ENCODE measurements at places on chromosomes 1 and 21.

GRCh38 chr1:100164216-100164615 is 13.8 kb downstream of the LRRC39 start:
- DNase-seq = no peak

- DNase-seq = no peak
Measured at GRCh38 chr1:40423264-40423642, 27.0 kb upstream of the ZFP69B start.

GRCh38 chr1:213987422-213987926 is 299 bp upstream of the PROX1 start:
- no peak for DNase-seq

GRCh38 chr1:196873385-196873784 is 14.5 kb upstream of the CFHR4 start:
- DNase-seq = no peak

- no peak for DNase-seq
Measured at GRCh38 chr1:244114892-244115291, 63.8 kb downstream of the ZBTB18 start.

DNA sequence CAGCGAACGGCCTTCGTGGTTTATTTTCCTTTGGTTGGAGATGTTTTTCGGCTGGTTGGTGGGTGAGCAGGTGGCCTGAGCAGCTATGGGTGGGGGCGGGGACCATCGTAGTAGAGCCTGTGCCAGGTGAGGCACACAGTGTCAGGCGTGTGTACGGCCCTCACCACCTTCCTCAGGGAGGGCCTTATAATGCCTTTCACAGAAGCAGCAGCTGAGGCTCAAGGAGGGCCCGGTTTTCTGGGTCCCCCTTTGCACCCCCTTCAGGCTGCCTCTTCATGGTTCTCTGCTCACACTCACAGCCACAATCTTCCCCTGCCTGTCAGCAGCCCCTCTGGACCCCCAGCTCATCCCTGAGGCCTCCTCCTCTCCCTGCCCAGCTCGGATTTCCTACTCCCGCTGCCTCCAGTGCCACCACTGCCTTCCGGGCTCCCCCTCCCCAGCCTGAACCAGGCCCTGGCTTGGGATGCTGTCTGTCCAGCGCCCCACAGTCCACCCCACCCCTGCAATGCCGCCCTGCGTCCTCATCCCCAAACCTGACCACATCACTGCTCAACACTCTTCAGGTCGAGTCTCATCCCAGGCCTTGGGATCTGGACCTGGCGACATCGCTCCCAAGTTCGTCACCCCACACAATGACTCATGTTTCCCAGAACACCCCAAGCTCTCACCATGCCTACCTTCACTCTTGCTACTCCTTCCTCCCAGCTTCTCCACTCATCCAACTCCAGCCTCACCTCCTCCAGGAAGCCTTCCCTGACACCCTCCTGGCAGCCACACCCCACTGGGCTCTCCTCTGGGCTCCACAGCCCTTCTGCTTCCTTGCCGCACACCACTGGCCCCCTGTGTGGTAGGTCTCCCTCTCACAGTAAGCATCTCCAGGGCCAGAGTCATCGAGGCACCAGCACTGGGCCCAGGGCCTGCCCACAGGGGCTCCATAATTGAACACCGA is 53.9 kb downstream of the DMRTB1 start:
- no peak for DNase-seq
